ENCODE measurements at places on chromosomes 12 and 14. TPM values are rescaled to one million over a fixed set of nuclear protein-coding genes. Genes with fewer than 3 reads are reported as not detected.

GRCh38 chr12:44875954-44876543 is at the start of gene NELL2:
NELL2 (minus strand) TSS chr12:44876315; CDS start chr12:44875869, 446 bp downstream.
- DNase-seq: no peak

Gene KLRK1
- total RNA-seq: not detected

Gene ADAM21
- 0.07 TPM for total RNA-seq

Gene FLVCR2
- 9.9 TPM for total RNA-seq

Gene CELA1
- not detected for total RNA-seq

DNA sequence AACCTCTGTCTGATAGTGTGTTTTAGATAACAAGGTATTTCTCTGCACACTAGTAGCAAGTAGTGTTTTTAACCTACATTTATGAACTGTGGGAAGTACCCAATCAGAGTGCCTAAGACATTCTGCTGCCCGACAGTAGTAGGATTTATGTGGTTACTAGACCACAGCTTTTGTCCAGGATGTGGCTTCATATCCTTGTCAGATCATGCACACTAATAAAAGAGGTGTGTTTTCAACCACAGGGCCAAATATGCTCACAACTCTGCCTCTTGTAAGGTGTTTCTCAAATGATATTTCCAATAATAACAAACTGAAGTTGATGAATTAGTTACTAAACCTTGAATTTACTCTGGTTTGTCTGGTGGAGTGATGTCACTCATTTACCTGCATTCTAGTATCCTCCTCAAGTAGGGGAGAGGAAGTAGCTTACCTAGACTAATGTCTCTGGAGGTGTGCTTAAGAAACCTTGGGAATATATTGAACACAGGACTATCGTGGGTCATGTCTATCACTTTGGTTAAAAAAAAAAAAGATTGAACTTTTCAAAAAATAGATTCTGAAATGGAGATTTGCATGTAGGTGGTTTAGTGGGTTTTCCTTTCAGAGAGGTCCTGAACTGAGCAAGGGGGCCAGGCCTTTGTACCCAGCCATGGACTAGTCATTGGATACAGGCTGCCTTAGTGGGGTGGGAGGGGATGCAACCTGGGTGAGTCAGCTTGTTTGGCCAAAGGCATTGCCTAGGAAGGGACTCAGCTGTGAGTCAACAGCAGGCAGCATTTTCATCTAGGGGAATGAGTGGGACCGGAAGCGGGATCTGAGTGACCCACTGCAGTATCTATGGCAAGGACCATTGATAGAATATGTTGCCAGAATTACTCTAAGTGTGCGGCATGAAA is 14.1 kb downstream of the FBXW8 start:
- peak; percentile 51 for DNase-seq

Measured in HepG2 (cell line).